Brain pericyte (primary cell): ENCODE measurements at places on chromosomes 5 and 9.

- DNase-seq = no peak
Observed at GRCh38 chr9:2378266-2378665, 243.3 kb upstream of the VLDLR start.

- no peak for DNase-seq
Observed at GRCh38 chr5:60340965-60341471, 358.9 kb downstream of the DEPDC1B start.

GRCh38 chr9:124122813-124123462, 111.4 kb downstream of the LHX2 start:
- DNase-seq = no peak

DNA sequence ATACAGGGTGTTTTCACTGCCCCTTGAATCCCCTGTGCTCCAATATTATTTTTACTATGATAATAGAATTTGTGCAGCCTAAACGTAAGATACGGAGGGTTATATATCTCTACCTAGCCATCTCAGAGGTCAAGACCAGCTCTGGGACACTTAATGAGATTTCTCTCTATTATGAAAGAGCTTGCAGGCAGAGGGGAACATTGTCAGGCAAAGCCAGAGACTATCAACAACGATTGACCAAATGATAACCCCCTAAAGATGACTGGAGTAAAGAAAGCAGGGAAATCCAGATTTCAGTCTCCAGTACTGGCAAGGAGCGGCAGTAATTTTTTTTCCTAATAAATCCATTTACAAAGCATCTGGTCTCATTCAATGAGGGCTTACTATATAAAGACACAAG, 59.8 kb upstream of the LPAR1 start:
- no peak for DNase-seq

DNA sequence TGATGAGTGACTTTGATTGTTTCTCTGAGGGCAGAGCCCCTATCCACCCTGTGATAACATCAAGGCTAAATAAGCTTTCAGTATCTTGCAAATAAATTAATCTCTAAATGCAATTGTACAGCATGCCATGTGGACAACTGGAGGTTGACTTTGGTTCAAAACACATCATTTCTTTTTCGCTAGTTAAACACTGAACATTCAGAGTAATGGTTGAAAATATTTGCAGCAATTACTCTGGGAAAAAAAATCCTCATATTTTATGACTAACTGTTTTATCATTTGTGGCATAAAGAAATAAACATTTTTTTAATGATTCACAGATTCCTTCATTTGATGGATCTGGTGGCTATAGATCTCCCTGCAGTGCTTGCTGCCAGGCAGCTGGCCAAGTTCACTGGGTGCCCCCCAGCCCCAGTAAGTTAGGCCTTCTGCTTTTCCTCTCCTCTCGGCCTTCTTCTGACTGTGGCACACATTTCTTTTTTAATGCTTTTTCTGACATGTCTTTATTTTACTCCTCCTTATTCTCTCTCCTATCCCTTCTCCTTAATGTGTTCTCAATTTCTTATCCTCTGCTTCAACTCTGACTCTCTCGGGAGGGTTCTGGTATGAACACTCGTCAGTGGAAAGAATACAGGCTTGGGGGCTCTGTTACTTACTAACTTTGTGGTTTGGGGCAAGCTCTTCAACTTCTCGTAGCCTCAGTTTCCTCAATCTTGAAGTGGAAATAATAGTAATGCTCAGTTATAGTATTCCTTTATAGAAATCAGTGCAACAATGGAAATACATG, 69.6 kb downstream of the ADAMTSL1 start:
- DNase-seq = no peak

GRCh38 chr9:93008457-93008856, 50.0 kb upstream of the SUSD3 start:
- no peak for DNase-seq

DNA sequence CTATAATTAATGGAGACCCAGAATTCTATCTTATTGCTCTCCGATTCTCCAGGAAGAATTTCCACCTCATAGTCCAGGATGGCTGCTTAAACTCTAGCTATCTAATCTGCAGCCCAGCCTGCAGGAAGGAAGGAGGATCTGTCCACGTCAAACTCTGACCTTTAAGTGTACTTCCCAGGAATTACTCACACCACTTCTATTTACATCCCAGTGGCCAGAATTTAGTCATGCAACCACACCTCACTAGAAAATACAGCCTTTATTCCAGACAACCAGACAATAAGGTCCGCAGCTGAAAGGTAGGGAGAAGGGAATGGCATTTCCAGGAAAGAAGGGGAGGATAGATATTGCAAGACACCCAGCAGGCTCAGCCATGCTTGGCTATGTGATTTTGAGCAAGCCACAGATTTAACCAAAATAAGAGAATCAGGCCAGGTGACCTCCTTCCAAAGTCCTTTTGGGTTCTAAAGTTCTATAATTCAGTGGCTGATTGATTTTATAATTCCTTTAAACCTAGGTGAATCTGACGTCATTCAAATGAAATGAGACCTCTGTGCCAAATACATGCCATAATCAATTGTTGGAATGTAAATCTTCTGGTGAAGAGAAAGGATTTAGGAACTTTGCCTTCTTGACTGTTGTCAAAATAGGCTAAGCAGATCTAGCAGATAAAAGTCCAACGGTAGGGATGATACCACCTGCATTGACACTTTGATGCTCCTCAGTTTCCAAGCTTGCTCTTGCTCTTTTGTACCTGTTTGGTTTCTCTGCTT, 3.7 kb upstream of the DENND1A start:
- no peak for DNase-seq

GRCh38 chr5:133565993-133566392, 46.3 kb downstream of the FSTL4 start:
- DNase-seq = no peak

- no peak for DNase-seq
Observed at GRCh38 chr5:88142886-88143692, 125.6 kb downstream of the TMEM161B start.

- DNase-seq = no peak
Observed at GRCh38 chr9:83405759-83406158, 132.4 kb downstream of the FRMD3 start.

- DNase-seq = no peak
Observed at GRCh38 chr5:140674211-140674610, 835 bp upstream of the DND1 start.

- DNase-seq = peak; percentile 98
Observed at GRCh38 chr9:125143377-125144090, at the start of gene SCAI. TSS of gene SCAI (minus strand) at chr9:125143528. CDS start at chr9:125143437, 91 bp downstream.

- DNase-seq = no peak
Observed at GRCh38 chr9:76798527-76798926, 34.3 kb downstream of the PCA3 start.

GRCh38 chr9:132171702-132172101, 9.8 kb downstream of the NTNG2 start:
- DNase-seq = no peak

GRCh38 chr5:181189363-181189961, 15.5 kb downstream of the TRIM7 start:
- DNase-seq = no peak

- no peak for DNase-seq
Observed at GRCh38 chr9:98226516-98226915, 28.9 kb downstream of the TBC1D2 start.

DNA sequence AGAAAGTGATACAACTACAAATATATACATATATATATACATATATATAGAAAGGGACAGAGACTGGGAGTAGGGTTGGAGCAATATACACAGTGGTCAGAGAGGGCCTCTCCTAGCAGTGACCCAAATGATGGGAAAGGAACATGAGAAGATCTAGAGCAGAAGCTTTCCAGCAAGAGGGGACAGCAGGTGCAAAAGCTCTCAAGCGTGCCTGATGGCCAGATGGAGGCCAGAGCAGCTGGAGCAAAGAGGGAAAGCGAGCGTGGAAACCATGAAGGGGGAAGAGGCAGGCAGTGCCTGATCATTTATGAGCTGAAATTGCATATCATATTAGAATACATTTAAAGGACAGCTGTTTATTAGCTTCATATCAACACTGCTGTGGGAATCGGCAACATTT, 7.6 kb upstream of the GRPEL2 start:
- DNase-seq = no peak

- DNase-seq = no peak
Observed at GRCh38 chr9:123609844-123610243, 253.8 kb downstream of the CRB2 start.

GRCh38 chr9:97633859-97634490, 354 bp downstream of the NCBP1 start:
- no peak for DNase-seq
